ENCODE measurements at places on chromosomes 12 and 14.

DNA sequence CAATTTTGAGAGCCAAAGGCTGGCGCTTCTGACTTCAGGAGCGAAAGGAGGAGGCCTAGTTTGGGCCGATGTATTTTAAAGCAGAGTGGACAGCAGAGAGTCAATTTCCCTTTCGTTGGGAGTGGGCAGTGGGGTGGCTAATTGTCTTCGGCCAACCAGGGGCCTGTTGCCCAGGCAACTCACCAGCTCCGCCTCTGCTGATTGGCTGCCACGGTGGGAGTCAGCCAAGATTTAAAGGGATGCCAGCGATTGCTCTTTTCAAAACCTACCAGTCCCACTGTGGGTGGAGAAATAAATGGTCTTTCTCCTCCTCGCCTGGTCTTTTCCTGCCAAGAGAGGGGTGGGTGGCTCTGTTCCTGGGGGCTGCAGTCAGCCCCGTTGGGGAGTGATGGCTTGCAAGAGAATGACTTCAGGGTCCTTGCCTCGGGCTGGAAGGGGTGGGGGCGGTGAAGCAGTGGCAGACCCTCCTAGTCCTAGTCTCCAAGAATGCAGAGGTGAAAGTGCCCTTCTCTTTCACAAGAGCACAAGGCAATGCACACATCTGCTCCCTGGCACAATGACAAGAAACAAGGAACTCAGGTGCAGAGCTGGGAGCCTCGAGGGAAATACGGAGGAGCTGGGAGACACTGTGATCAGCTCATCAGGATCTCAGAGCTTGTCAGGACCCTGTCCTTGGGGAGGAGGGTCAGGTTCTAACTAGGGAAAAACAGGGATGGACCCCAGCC, 37.7 kb downstream of the RASAL1 start:
- DNase-seq = peak; percentile 18

- no peak for DNase-seq
Measured at GRCh38 chr14:60227291-60227690, 21.7 kb upstream of the PPM1A start.

DNA sequence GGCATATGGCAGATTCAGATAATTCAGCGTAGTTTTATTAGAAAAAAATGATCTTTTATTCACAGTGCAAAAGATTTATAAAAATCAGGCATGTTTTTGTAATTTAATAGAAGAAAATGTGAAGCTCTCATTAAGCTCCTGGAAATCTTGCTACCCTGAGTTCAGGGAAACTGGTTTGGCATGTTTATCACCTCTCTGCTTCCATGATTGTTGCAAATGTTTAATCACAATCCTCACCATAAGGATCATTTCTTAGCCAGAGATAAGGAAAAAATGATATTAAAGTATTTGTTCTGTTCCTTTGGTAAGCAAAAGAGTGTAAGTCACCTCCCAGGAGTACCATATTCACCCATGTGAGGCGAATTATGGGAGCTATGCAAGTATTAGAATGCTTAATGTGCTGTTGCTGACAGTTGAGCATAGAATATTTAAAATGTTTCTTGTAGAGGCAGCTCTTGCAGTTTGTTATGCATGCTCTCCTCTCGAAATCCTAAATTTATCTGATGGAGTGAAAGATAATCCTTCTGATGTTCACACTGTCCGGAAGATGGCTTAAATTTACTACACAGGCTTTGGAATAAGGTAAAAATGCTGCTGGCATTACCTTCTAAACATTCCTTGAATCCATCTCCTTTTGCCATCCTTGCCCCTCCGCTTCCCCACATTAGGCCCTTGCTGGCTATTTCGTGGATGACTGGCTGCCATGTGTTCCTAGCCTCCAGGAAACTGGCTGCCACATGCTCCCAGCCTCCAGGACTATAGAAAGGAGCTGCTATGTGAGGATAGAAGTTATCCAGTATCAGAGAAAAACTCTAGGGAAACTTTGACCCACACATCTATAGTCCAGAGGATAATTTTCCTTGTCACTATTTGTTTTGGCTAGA, 115.8 kb upstream of the CCDC198 start:
- DNase-seq = no peak

DNA sequence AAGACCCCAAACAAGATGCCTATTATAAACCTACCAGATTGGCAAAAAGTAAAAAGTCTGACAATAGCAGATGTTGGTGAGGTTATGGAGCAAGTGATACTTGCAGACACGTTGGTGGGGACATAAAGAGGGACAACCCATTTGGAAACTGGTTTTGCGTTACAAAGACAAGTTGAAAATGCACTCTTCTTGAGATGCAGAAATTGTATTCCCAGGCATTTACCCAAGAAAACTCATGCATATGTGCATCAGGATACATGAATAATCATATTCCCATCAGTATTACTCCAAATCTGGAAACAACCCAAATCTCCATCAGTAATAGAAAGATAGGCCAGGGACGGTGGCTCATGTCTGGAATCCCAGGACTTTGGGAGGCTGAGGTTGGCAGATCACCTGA, 12.8 kb upstream of the GOLGA5 start:
- DNase-seq = no peak

GRCh38 chr12:109092497-109093021, 713 bp downstream of the ALKBH2 start:
- no peak for DNase-seq

GRCh38 chr14:34098045-34098984, 147.4 kb upstream of the EGLN3 start:
- peak; percentile 65 for DNase-seq

GRCh38 chr12:108301346-108301745, 37.8 kb downstream of the CMKLR1 start:
- no peak for DNase-seq

DNA sequence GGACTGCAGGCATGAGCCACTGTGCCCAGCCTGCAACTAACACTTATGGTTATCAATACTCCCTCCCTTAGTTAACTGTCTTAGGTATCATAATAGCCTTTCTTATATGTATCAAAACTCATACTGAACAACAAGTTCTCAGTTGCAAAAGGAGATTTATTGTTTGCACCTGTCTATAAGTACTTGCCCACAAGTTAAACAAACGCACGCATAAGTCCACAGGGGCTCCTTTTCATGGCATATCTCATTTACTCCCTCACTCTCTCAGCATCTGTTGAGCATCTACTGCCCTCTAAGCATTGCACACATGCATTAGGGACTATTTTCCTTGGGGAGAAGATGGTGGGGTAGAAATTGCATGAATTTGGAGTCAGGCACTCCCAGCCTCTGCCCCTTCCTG, 46.7 kb upstream of the CORO1C start:
- DNase-seq = no peak

All from renal cortical epithelial cell (primary cell).